Left lobe of liver (tissue), 2 donors: ENCODE measurements at places on chromosomes 3 and 15.

- no peak for DNase-seq
These were observed 13.5 kb upstream of the NR1D2 start for GRCh38 chr3:23931597-23931996.

- DNase-seq: no peak
These were observed 50.0 kb downstream of the TUBGCP4 start for GRCh38 chr15:43420876-43421275.

GRCh38 chr15:98643115-98643514 is 5.2 kb upstream of the IGF1R start:
- no peak for DNase-seq

- DNase-seq: peak; percentile 51
These were observed 1.6 kb downstream of the IL12A start for GRCh38 chr3:159989973-159990846.

GRCh38 chr15:76338486-76339304 is 2.1 kb downstream of the ISL2 start:
- no peak for DNase-seq

DNA sequence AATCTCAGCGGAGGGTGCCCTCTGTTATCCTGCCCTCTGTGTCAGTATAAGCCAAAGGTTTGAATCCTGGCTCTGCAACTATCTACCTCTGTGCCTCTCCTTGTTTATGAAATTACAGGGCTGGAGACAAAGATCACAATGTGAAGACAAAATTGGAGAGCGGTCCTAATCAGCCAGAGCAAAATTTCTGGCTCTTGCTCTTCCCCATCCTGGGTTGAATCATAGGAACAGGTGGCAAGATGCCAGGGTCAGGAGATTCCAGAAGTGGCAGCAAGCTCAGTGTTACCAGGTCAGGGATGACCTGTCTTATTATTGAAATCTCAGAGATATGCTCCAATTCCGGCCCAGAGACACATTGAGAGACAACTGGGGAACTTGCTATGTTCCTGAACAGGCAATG is 2.3 kb upstream of the CCR2 start:
- DNase-seq: no peak

DNA sequence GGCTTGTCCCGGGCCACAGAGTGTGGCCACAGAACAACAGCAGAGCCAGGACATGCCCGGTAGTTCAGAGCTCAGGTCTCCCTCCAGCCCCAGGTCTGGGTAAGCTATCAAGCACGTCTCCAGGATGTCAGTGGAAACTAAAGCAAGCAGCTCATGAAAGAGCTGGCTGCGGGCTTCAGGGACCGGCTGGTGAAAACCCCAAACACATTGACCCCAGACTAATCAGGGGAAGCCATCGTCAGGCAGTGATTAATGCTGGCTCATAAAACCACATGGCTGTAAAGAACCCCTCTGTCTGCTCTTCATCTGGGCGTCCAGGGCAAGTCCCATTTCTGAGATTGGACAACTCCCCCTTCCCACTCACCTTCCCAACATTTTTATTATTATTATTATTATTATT is 37.8 kb downstream of the LMCD1 start:
- no peak for DNase-seq

- no peak for DNase-seq
These were observed 1163.5 kb downstream of the ROBO1 start for GRCh38 chr3:78604341-78604740.

DNA sequence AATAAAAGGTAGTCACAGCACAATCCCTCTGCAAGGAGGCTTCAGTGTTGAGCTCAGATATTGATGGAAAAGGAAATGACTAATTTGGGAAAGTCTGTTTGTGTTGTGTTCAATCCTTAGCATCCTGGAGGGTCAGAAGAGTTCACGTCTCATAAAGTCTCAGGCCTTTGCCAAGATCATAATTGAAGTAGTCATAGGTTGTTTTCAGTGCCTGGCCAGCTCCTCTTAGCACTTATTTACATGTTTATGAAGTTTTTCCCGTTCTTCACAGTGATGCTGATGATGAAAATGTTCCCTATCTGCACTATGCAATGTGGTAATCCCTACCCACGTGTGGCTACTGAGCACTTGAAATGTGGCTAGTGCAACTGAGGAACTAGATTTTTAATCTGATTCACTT is 61.6 kb upstream of the TGFBR2 start:
- no peak for DNase-seq

GRCh38 chr3:77917225-77917624 is 877.3 kb downstream of the ROBO2 start:
- no peak for DNase-seq

- DNase-seq: peak; percentile 91
These were observed 22.4 kb downstream of the CIAO2A start for GRCh38 chr15:64070965-64071851.

DNA sequence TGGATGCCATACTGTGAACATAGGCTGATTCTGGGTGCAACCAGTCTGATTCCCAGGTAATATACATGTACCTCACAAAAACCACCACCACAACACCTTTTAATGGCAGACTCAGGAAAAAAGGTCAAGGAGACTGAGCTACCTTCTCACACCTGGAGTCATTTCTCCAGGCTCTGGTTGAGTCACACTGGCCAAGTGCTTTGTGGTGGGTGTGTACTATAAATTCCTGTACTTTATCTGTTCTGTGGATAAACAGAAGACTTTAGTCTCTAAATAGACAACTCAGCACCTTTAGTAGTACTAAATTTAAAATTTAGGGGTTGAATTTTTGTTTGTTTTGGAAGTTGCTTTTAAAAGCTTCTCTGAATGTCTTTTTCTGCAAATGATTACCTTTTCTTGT is 46.7 kb downstream of the TOP2B start:
- DNase-seq: no peak

GRCh38 chr3:115861166-115861733 is 237.9 kb downstream of the GAP43 start:
- no peak for DNase-seq

DNA sequence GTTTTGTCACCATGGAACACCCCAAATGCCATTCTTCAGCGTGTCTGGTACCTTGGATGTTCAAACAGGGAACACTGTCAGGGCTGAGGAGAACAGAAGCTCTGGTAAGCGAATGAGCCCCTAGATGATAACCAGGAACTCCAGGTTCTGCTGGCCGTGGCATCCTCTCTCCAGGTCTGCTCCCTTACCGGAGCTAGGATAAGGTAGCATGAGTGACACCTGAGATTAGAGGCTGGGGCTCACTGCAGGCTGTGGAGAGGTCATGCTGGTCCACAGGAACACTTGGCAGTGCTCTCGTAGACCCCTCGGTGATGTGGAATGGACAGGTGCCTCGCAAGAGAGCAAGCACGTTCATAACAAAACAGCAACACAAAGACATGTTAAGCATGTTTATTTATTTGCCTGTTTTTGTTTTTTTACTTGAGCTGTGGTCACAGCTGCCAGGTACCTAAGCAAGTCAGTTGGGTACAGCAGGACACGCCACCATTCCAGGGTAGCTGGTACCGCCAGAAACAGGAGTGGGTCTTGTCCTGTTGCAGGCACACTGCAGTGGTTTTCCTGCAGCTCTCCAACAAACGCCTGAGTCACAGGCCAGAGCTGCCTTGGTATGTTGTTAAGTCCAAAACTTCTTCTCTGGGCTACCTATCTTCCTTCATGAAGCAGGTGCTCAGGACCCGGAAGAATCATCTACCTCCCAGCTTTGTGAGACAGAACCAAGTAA is 4.6 kb downstream of the RBM15B start:
- DNase-seq: peak; percentile 30
